NCI-H2227 treated with DMSO at 0.1 percent for 48 hours (cell line): ENCODE measurements at places on chromosomes 7 and 10.

GRCh38 chr10:66586897-66587679 is 338.7 kb upstream of the LRRTM3 start:
- DNase-seq, result no peak

DNA sequence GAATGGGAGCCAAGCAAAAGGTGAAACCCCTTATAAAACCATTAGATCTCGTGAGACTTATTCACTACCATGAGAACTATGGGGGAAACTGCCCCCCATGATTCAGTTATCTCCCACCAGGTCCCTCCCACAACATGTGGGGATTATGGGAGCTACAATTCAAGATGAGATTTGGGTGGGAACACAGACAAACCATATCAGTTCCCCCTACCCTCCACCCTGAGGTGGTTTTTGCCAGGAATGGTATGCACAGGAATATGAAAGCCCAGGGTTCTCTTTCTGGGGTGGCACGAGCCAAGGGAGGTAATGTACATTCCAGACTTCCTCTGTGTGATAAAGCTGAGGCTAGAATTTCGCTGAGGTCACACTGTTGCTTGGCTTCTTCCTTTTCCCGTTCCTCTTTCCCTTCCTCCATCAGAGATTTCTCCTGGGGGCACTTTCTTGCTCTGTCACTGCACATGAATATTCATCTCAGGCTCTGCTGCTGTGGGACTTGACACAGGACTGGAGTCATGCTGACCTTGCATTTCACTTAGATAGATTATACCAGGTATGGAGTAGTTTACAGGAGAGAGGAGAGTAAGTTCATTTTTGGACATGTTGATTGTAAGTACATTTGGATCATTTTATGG is 347.0 kb upstream of the MTPN start:
- DNase-seq, result no peak

GRCh38 chr10:34523017-34523767 is 291.9 kb downstream of the PARD3 start:
- no peak for DNase-seq

DNA sequence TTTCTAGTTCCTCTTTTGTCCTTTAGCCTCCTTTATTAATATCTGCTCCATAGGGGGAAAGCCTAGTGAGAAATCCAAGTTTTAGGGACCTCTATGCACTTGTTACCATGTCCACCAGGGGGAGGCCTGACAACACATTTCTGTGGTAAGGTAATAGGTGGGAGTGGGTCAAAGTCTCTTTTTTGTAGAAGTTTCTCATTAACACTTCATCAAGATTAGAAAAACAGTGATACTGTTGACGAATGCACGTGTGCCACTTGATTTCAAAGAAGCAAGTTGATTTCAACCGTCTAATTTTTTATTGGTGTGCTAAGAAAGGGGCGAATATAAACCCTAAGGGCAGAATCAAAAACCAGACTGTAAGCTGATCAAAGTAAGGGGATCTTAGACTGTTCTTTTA is 30.6 kb downstream of the CISD1 start:
- no peak for DNase-seq

DNA sequence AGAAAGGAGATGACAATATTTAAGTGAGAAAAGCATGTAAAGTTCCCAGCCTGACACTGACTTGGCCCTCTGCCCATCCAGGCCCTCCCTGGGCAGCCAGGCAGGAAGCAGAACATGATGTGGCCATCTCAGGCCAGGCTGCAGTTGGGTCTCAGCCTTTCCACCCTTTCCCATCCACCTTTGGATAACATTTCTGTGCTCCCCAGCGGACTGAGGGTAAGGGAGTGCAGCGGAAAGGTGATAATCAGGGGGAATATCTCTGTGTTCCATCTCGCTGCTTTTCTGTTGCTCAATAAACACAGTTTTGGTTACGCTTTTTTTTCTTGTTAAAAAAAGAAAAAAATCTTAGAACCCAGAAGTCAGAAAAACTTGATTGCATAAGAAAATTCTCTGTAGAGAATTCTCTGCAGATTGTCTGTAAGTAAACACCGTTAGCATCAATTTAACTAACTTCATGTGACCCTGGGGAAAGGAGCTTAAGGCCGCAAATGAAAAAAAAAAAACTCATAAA is 37.2 kb upstream of the TARP start:
- DNase-seq, result no peak
